Activated T-helper 2 cell treated with anti-CD3 and anti-CD28 coated beads, Interferon-gamma antibody, Interleukin-2, Interleukin-4, amounts not matched to agents 10 μg/mL and 5 μg/mL and 100 μg/mL, durations not matched to agents 14 hours and 24 hours and 36 hours (primary cell): ENCODE measurements at places on chromosomes 4 and X. TPM values are rescaled to one million over a fixed set of nuclear protein-coding genes. Genes with fewer than 3 reads are reported as not detected.

FGD1 gene
- 0.11 and 0.28 TPM in 2 replicates for total RNA-seq

DNA sequence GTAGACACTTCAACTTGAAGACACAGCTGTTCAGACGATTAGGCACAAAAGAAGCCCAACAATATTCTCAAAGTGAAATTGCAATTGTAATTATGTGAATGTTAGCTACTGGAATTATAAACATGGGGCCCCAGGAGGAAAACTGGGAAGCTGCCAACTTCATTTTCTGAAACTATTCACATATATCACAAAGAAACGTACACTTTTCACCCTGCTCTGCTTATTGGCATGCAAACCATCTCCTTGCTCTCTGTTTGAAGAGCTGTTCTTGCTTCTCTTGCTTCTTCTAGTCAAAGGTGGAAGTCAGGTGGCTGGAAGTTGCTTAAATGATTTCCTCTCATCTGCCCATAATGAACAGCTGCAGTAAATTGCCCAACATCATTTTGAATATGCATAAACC lies 320.1 kb downstream of the CFAP299 start:
- DNase-seq = no peak

GRCh38 chrX:19774905-19775304 lies 112.5 kb downstream of the SH3KBP1 start:
- DNase-seq = no peak

FAM47A gene
- not detected in 2 replicates for total RNA-seq

TEX11 gene
- 0.07 TPM in 1 of 2 replicates, not detected in the other for total RNA-seq

EOLA2 gene
- total RNA-seq = 45.1 and 45.2 TPM in 2 replicates
